ENCODE measurements at places on chromosomes 1 and 21.

GRCh38 chr1:204327359-204327758 is 32.4 kb downstream of the PLEKHA6 start:
- no peak for DNase-seq

DNA sequence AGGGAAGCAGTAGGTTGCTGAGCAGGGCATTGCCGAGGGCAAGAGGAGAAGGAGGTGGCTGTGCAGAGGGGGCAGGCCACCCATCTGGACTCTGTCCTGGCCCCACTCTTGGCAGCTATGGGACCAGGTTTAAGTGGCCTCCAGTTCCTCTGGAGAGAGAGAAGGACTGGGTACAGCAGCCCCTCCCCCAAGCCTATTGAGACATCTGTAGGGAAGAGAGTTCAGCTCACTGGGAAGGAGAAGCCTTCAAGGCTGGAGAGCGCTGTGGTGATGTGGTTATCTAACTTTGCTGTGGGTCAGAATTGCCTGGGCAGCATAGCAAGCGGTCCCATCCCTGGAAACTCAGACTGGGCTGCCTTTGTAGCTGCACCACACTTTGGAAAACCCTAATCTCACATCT is 93.9 kb downstream of the KCNJ15 start:
- no peak for DNase-seq

GRCh38 chr1:12342401-12343003 is 112.7 kb downstream of the VPS13D start:
- no peak for DNase-seq

DNA sequence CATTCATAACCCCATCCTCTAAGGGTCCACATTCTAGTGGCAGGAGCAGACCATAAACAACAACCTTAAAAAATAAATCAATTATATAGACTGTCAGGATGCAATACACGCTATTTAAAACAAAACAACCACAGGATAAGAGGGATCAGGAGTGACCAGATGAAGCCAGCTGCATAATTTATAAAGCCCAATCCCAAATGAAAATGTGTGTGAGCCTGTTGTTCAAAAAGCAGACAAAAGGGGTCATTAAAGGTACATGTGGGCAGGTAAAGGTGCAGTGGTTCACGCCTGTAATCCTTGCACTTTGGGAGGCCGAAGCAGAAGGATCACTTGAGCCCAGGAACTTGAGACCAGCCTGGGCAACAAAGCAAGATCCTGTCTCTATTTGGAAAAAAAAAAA is 10.4 kb upstream of the LDLRAP1 start:
- no peak for DNase-seq

DNA sequence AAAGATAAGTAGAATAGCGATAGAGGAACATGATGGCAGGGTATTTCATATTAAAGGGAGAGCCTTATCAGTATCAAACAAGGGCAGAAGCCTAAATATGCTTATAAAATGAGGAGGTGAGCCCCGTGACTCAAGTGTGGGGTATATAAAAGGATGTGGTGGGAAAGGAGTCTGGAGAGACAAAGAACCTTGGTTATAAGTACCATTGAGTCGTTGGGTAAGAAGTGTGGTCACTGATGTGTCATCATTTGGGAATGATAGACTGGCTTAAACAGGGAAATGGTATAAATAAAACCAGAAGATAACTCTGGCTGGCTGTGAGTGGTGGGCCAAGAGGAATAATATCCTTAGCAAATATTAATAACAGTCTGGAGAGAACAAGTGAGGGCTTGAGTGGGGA is 10.9 kb upstream of the CD5L start:
- DNase-seq: peak; percentile 34

GRCh38 chr21:42474043-42474831 is 21.8 kb downstream of the RSPH1 start:
- no peak for DNase-seq

DNA sequence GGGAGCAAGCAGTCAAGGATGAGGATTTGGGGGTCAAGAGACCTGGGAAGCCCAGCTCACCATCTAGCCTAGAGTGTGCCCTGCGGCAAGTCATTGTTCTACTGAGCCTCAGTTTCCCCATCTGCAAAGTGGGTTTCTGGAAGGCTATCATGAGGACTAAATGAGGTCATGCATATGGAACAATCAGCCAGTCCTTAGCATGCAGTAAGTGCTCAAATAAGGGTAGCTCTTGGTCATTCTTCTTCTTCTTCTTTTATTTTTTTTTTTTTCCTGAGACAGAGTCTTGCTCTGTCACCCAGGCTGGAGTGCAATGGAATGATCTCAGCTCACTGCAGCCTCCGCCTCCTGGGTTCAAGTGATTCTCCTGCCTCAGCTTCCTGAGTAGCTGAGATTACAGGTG is 99.9 kb upstream of the RUNX3 start:
- no peak for DNase-seq

- DNase-seq: no peak
Measured at GRCh38 chr1:219299420-219299819, 125.7 kb downstream of the LYPLAL1 start.

DNA sequence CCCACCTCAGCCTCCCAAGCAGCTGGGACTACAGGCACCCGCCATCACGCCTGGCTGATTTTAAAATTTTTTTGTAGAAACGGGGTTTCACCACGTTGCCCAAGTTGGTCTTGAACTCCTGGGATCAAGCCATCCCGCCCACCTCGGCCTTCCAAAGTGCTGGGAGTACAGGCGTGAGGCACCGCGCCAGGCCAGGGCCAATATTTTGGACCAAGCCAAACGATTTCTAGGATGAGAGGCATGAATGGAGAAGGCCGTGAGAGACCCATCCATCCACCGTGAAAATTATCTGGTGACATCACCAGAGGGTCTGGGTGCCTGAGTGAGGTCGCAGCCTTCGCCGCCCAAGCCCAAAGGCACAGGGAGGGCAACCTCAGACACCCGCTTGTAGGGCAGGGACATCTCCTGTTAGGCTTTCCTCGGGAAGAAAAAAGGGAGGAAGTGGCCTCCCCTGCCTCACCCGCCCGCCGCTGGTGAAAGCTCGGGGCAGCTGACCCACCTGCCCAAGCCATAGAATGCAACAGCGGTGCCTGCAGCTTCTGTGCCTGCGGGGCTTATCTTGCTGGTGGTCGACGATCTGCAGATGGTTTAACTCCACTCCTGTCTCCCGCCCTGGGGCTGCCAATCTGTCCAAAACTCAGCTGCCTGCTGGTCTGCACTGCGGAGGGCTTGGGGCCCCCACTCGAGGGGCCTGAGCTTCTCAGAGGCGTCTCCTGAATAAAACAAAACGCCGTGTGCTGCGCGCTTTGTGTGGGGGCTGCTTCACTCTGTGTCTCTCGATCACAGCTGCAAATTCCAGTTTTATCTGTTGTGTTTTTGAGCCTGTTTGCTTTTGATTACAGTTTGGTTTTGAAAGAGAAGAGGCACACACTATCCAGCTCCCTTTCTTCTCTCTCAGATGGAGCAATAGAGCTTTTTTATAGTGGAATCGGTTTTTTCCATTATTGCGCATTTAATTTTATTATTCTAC is 85.8 kb downstream of the MRPS6 start:
- DNase-seq: no peak

- DNase-seq: no peak
Measured at GRCh38 chr1:3307359-3307758, 147.1 kb upstream of the ARHGEF16 start.

- DNase-seq: no peak
Measured at GRCh38 chr21:44914176-44914874, 6.4 kb downstream of the ITGB2 start.

DNA sequence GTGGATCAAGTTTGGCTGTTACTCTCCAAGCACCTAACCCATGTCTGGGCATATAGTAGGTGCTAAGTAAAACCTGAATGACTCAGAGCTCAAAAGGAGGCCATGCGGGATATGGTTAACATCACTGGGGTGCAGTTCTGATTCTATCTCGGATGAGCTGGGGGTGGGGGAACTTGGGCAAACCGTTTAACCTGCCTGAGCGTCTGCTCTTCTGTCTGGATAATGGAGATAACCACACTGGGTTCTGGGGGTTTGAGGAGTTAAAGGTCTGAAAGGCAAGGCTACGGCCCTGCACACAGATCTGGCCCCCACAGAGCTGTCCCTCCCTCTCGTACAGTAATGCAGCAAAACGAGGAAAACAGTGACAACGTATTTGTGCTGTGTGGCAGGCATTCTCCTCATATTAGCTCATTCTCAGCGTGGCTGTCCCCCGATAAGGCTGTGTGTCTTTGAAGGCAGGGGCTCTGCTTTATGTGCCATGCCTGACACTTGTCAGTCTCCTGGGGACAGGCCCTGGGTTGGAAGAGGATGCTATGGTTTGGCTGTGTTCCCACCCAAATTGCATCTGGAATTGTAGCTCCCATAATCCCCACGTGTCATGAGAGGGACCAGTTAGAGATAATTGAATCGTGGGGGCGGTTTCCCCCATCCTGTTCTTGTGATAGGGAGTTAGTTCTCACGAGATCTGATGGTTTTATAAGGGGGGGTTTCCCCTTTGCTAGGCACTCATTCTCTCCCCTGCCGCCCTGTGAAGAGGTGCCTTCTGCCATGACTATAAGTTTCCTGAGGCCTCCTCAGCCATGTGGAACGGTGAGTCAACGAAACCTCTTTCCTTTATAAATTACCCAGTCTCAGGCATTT is 6.8 kb upstream of the ALDH4A1 start:
- DNase-seq: no peak

- DNase-seq: no peak
Measured at GRCh38 chr1:97758541-97759057, 162.2 kb downstream of the DPYD start.

DNA sequence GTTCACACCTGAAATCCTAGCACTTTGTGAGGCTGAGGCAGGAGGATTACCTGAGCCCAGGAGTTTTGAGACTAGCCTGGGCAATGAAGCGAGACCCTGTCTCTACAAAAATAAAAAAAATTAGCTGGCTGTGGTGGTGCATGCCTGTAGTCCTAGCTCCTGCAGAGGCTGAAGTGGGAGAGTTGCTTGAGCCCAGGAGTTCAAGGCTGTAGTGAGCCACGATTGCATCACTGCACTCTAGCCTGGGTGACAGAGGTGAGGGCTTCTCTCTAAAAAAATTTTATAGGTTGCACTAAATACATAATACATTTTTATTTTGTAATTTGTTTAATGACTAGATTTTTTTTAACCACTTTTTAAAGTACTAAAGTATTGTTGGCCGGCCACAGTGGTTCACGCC is 6.1 kb downstream of the PARK7 start:
- no peak for DNase-seq

GRCh38 chr21:26732432-26733221 is 112.6 kb downstream of the ADAMTS1 start:
- DNase-seq: peak; percentile 24

DNA sequence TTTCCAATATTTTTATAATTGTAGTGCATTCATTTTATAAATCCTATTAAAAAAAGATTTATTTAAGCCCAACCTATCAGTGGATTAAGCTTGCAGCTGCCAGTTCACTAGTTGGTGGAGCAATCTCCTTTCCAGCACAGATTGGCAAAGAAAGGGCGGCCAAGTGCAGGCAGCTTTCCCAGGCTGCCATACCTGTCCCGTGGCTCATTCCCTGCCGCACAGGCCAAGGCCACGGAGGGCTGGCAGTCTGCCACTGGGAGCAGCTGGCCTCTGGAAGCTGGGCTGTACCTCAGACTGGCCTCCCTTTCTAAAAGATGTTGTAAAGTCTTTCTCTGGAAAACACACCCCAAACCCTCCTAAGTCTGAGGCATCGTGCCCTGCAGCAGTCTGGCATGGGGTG is 74.2 kb downstream of the SIM2 start:
- DNase-seq: no peak

GRCh38 chr1:158972841-158973240 is 36.9 kb upstream of the IFI16 start:
- DNase-seq: no peak

DNA sequence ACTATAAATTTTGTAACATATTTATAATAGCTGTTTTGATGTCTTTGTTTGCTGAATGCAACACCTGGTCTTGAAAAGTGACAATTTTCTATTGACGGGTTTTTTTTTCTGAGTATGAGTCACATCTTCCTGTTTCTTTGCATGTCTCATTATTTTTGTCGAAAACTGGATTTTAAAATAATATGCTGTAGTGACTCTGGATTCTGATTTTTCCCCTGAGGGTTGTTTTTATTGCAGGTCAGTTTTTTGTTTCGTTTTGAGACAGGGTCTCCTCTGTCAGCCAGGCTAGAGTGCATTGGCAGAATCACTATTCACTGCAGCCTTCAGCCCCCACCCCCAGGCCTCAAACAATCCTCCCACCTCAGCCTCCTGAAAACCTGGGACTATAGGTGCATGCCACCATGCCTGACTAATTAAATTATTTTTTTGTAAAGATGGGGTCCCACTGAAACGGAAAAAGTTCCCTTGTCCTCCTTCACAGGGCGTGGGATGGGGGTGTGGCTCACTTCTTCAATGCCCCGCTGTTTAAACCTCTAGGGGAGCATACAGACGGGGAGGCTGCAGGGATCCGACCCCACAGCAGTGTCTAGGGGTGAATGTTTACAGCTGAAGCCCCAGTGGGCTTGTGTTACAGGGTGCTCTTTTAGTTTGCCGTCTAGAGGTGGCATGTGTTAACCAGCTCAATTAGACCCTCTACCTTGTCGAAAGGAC is 11.3 kb upstream of the PPIE start:
- DNase-seq: no peak

- no peak for DNase-seq
Measured at GRCh38 chr1:179875596-179876299, 1.9 kb downstream of the TOR1AIP2 start.

GRCh38 chr21:46637952-46638746 is 2.7 kb downstream of the PRMT2 start:
- DNase-seq: no peak

GRCh38 chr1:48775831-48776392 is 779 bp downstream of the BEND5 start:
- no peak for DNase-seq

- no peak for DNase-seq
Measured at GRCh38 chr1:34477632-34478141, 277.2 kb upstream of the GJB5 start.

DNA sequence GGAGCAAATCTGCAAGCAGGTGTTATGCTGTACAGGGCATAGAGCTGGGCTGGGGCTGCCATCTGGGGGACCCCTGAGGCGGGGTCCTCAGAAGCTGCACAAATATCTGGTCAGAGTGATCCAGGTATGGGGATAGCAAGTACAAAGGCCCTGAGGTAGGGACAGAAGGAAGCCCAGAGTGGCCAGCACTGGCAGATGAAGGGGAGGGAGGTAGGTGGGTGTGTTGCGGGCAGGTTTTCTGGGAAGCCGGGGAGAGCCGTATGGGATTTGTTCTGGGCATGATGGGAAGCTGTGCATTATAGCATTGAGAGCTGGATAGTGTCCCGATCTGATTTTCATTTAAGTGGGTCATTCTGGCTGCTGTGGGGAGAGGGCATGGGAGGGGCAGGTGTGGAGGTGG is 102.7 kb downstream of the ARHGEF10L start:
- no peak for DNase-seq

- DNase-seq: peak; percentile 86
Measured at GRCh38 chr1:41493117-41493536, 8.6 kb upstream of the EDN2 start.

All from non-pigmented ciliary epithelial cell (primary cell).